COR-L47 (cell line): ENCODE measurements at places on chromosomes 5 and 9.
A peak's percentile ranks its signal among the peaks of the same experiment; 100 is the strongest.

DNA sequence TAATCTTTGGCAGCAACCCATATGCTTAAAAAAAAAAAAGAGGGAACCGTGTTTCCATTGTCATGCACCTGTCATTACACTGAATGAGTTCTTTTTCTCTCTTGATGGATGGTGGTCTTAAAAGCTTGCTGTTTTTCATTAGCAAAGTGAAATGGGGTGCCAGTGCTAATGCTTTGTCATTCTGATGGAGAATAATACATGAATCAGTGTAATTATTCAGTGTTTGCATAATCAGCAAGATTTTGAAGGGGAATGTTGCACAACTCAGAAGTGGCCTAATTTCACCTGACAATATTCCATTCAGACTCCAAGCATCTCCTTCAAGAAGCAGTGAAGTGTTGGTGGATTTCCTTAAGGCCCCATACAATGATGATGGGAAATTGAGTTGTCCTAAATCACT lies 38.1 kb downstream of the MAP1B start:
- DNase-seq = no peak

- DNase-seq = peak; percentile 96
These were observed 241.8 kb upstream of the MSX2 start for GRCh38 chr5:174482607-174483024.

DNA sequence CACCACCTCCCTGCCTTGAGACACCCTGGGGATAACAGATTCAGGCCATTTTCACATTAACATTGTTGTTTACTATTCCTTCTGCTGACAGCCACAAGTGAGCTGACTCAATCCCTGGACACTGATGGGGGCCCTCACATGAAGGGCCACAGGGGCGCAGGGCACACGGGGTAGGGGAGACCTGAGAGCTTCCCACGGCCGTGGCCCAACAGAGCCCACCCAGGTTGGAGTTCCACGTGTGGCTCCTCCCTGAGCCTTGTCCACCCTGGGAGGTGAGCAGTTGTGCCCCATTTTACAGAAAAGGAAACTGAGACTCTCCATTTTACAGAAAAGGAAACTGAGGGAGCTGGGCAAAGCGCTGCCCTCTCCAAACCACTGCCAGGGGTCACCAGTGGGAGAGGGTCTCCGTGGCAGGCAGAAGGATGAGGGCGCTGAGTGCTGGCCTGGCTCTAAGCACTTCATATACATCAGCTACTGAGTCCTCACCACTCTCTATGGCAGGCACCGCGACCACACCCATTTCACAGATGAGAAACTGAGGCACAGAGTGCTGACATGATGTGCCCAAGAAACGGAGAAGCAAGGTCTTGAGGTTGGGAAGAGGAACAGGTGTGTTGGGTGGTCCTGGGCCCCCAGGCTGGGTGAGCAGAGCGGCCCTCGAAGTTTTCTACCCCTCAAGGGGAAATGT lies 2.3 kb downstream of the NINJ1 start:
- no peak for DNase-seq

DNA sequence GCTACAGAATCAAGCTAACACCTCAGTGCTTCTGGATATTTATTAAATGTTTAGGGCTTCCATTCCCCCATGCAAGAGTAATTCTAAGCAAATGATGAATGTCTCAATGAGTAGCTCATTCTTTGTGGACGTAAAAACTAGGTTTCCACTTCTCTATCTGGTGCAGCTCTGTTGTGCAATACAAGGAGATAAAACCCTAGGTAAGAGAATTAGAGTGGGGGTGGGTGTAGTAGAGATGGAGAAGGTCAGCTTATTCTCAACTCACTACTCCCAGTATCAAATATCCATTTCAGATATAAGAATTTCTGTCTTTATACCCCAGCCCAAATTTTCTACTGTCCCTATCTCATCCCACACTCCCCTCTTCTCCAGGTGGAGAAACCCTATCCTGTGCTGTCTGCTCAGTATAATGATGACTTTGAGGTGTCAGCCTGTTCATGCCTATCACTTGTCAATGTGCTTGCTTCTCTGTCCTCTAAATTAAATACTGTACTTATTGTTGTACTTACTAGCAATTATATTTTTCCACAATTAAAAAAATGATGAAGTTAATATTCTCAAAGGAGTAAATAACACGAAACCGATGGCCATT lies 4.3 kb upstream of the FYB1 start:
- DNase-seq = no peak

GRCh38 chr5:58362135-58362534 lies 97.8 kb downstream of the PLK2 start:
- no peak for DNase-seq

GRCh38 chr5:169100735-169101075 lies 200.2 kb downstream of the SLIT3 start:
- no peak for DNase-seq

- no peak for DNase-seq
These were observed 602.6 kb downstream of the CDH12 start for GRCh38 chr5:22250528-22250927.
